ENCODE measurements at places on chromosomes 13 and 19. TPM values are rescaled to one million over a fixed set of nuclear protein-coding genes. Genes with fewer than 3 reads are reported as not detected.

Gene RNF17
- not detected for polyA plus RNA-seq

Gene IZUMO2
- polyA plus RNA-seq, result not detected

- DNase-seq, result peak; percentile 89
Measured at GRCh38 chr19:49590971-49591730, at the start of gene PRR12. TSS of gene PRR12 (plus strand) at chr19:49591182. CDS start at chr19:49591655, 473 bp downstream.

GRCh38 chr19:50184196-50184595 is 19.2 kb upstream of the MYH14 start:
- no peak for DNase-seq

DNA sequence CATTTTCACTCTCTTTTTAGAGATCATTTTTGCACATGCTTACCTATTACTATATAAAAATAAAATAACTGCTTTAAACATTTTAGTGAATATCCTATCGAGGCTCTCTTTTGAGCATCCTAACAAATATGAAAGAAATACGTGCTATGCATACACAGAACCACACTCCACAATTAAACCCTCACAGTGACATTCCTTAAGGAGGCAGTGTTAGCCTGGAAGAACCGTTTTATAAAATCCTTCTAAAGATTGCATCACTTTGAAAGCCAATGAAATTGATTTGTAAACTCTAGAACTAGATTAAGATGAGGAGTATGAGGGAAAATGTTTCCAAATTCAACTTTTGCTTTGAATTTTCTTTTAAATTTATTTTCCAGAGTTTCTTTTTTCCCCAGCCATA is 11.1 kb upstream of the ENOX1 start:
- no peak for DNase-seq

DNA sequence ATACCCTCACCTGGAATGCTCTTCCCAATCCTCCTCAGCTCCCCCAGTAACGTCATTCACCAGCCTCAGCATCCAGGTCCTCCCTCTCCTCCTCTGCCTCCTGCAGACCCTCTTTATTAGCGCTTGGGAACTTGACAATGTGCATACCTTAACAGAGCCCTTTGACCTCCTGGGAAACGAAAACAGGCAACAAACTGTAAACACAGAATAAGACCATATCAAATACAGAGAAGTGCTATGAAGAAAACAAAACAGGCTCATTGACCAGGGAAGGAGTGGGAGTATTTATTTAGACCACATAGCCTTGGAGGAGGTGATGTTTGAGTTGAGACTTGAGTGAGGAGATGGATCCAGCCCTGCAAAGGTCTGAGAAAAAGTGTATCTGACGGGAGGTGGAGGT is 107.9 kb upstream of the SLC7A1 start:
- DNase-seq, result no peak

Gene ZIC2
- polyA plus RNA-seq, result not detected

DNA sequence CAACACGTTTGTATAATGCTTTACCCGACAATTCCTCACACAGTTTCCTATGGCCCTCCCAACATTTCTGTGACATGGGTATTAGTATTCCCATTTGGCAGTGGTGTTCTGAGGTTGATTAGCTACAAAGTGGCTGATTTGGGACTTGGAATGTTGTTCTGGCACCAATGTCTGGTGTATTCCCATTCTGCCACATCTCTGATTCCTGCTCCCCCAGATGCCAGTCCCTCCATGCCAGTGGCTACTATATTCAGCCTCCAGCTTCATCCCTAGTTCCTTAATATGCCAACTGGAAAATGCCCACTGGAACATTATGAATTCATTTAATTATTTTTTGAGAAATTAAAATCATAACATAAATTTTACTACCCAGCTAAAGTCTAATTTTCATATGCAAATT is 60.6 kb upstream of the NBEA start:
- no peak for DNase-seq

Gene RETN
- not detected for polyA plus RNA-seq

DNA sequence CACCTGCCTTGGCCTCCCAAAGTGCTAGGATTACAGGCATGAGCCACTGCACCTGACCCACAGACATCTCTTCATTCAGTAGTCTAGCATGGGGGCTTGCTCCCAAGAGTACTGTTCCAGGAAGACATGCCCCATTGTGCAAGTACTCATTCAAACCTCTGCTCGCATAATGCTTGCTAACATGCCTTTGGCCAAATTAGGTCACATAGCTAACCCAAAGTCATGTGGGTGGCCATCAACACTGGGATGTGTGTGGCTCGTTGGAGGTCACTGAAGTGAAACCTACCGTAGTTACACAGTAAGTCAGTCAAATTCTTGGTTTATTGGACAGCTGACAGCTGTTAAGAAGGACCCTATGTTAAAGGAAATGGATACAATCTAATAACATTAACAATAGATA is 20.3 kb downstream of the RFXAP start:
- DNase-seq, result no peak

- DNase-seq, result no peak
Measured at GRCh38 chr13:108947551-108948030, 318.2 kb downstream of the MYO16 start.

GRCh38 chr19:58183817-58184215 is 955 bp downstream of the ZNF274 start:
- no peak for DNase-seq

DNA sequence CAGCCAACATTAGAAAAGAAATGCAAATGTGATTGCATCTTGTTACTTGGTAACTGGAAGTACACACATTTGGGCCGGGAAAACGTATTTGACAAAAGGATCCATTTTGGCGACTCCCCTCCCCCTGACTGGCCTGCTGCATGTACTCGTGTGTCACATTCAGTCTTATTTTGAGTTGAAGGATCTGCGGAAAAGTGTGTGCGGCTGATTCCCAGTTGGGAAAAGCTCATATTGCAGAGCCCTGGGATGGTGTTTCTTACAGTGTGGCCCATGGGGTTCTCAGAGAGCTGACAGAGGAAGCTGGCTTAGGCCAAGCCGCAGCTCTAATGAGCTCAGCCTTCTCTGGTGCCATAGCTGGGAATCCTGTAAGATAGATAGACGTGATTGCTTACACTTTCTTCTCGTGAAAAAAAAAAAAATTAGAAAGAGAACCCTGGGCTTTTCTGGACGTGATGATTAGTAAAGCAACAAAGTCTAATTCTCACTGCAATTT is 170.3 kb upstream of the ARGLU1 start:
- no peak for DNase-seq

DNA sequence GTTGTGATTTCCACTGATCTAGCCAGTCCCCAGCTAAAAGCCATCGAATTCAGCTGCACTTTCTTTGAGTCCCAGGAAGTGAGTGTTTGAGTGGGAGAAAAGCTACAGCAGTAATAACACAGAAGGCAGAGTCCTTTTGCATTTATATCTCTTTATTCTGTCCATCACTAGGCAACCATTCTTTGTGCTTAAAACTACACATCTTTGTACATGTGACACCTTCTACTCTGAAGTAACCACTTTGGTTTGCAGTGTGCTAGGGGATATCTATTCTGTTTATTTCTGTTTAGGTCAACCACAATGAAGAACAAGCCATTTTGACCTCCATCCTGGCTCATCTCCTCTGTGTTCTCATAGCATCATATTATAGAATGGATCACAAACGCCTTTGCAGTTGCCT is 226.0 kb upstream of the SERP2 start:
- DNase-seq, result no peak

GRCh38 chr19:31054430-31054829 is 294.8 kb downstream of the TSHZ3 start:
- DNase-seq, result peak; percentile 44

DNA sequence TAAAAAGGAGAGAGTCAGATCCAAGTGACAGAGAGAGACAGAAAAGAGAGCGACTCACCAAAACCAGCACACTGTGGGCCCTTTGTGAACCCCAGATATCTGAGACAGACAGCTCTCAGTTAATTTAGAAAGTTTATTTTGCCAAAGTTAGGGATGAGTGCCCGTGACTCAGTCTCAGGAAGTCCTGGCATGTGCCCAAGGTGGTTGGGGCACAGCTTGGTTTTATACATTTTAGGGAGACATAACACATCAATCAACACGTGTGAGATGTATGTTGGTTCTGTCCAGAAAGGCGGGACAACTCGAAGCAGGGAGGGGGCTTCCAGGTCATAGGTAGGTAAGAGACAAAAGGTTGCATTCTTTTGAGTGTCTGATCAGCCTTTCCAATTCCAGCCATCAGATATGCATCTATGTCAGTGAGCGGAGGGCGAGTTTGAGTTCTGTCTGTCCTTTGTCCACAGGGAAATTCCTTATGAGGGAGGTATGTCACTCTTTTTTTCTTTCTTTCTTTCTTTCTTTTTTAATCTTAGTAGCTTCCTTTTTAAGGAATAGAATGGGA is 37.2 kb upstream of the ATP11A start:
- no peak for DNase-seq

Gene CYP2S1
- 0.67 TPM for polyA plus RNA-seq

DNA sequence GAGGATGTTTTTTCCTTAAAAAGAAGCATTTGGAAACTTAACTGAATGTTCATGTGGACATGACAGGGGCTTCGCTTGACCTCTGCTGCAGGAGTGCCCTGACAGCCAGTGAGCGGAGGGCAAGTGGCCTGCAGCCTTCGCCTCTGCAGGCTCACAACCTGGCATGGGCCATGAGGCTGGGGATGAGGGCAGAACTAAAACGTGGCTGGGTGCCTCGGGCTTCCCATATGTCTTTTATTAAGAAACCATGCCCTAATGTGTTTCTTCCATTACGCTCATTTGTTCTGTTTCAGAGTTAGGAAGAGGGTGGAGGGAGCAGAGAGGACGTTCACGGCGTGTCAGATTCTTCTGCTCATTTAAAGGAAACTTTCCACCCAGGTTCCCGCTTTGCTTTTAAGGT is 2.9 kb downstream of the ARHGEF7 start:
- DNase-seq, result peak; percentile 81

Gene GAS6
- 406 TPM for polyA plus RNA-seq

Gene ETV2
- 0.84 TPM for polyA plus RNA-seq

DNA sequence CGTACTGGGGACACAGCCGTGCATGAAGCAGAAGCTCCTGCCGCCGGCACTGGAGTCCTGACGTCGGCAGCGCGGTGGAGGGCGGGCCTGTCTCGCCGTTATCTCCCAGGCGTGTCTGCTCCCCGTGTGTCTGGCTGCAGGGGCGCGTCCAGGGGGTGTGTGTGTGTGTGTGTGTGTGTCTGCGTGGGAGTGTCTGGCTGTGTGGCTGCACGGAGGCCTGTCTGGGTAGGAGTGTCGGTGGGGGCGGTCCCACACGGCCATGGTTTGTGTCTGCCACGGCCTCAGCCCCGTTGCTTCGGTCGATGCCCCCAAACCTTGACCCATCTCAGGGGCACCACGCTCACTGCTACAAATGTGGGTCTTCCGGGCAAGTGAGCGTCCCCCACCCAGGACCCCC is 18.3 kb downstream of the ARID3A start:
- peak; percentile 90 for DNase-seq

Gene MUC16
- polyA plus RNA-seq, result not detected

GRCh38 chr19:38229585-38230073 is 5.6 kb upstream of the DPF1 start:
- DNase-seq, result peak; percentile 97
